ENCODE measurements at places on chromosomes 1 and 21.
A peak's percentile ranks its signal among the peaks of the same experiment; 100 is the strongest.

- no peak for DNase-seq
These were observed 36.7 kb downstream of the AGL start for GRCh38 chr1:99886841-99887240.

- no peak for DNase-seq
These were observed 51.0 kb downstream of the RPL5 start for GRCh38 chr1:92882819-92883218.

DNA sequence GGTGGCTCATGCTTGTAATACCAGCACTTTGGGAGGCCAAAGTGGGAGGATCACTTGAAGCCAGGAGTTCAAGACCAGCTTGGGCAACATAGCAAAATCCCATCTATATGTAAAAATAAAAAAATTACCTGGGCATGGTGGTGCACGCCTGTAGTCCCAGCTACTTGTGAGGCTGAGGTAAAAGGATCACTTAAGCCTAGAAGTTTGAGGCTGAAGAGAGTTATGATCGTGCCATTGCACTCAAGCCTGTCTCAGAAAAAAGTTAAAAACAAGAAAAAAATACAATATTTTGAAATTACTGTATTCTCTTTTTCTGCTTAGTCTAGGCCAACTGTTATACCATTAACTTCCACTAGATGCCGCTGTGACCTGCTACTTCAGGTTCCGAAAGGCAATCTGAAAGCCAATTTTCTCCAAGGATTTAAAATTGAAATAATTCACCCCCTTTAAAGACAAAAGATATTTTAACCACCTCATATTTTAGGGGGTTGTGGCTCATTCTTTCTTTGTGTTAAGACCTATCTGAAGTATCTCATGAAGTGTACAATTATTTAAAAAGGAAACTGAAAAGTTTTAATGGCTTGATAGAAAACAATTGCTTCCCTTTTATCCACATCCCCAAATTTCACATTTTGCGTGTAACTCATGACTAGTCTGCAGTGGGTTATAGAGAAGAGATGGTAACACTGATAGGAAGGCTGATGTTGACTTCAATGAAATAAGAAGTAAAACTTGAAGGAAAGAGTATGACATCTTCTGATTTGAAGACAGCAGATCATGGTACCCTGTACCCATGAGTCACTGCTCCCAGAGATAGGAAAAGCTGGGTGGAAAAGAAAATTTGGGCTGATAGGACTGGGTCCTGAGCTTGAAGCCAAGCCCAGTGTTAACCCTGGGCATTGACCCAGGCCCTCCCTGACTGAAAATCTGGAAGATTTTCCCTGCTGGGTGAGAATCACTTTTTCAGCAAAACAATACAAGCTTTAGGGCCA, 24.4 kb upstream of the CLDN14 start:
- DNase-seq = no peak

DNA sequence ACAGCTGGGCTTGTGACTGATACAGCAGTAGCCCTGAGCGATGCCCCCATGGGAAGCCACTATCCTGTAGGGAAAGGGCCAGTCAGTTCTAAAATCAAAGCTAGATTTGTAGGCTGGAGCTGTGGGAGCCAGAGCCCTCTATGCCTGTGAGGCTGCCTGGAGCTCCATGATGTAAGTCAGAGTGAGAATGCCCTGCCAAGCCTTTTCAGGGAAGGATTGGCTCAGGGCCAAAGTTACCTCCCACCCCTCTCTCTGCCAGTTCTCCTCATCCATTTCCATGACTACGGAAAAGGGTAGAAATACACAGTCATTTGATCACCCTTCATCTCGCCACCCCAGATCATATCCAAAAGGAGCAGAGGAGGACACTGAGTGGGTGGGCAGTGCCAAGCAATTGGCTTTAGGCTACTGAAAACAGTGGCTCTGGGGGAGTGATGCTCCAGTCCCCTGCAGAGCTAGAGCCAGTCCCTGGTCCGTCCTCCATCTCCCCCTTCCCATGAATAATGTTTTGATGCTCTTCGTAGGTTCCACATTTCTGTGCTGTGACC, 59.5 kb upstream of the KCNA3 start:
- DNase-seq = no peak

DNA sequence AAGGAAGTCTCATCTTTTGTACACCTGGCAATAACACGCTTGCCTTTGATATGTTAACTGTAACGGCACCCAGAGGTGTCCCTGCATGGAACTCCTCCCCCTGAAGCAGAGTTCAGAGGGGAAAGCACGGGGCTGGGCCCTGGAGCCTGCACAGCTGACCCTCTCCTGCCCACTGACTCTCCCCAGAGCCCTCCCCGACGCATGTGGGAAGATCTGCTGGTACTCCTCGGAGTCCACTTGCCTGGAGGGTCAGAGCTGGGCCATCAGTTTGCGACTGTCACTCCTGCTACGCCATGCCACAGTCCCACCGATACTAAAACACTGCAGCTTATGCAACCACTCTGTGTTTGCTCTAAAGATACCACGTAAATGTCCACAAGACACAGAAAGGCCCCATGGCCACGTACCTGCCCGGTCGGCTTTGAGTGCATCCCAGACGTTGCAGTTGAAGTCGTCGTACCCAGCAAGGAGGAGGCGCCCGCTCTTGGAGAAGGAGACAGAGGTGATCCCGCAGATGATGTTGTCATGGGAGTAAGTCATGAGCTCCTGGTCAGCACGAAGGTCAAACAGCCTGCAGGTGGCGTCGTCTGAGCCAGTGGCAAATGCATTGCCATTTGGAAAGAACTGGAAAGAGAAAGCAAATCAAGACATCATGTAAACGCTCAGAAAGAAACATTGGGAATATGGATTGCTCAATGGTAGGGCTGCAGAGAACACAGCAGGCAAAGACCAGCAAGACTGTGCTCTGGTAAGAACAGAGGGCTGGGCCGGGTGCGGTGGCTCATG, 10.6 kb upstream of the NADK start:
- DNase-seq = peak; percentile 84

DNA sequence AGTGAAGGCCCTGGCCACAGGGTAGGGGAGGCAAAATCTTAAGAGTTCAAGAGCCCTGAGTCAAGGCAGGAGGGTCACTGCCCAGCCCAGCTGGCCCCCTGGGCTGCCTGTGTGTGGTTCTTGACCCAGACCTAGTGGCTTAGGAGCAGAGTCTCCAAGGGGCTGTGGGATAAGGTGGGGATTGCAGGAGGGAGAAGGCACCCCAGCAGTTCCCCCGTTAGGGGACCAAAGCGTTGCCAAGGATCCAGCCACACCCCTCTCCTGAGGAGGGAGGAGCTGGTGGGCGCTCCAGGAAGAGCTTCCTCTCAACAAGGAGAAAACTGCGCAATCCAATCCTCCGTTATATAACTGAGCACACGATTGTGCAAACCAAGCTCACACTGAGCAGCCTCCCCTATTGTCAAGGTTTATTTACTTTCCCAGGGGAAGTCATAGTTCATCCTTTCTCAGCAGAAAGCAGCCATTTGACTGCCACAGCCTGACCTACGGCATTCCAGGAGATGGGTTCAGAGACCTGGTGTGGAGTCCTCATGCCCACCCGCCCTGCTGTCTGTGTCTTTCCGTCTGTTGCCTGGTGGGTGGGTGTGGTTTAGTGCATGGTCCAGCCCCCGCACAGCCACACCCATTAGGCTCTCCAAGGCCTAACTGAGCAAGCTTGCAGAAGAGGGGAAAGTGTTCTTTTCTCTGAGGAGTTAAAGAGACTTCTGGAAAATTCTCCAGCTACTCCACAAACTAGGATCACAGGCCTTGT, 3.5 kb downstream of the EPHX1 start:
- DNase-seq = peak; percentile 67
